ENCODE measurements at places on chromosomes 3 and 15.
A peak's percentile ranks its signal among the peaks of the same experiment; 100 is the strongest.

- no peak for DNase-seq
These were observed 4.3 kb downstream of the HRG start for GRCh38 chr3:186670155-186670554.

- peak; percentile 13 for DNase-seq
These were observed 108.1 kb downstream of the TPRA1 start for GRCh38 chr3:127482216-127483004.

GRCh38 chr3:149152420-149152819, 23.0 kb downstream of the HPS3 start:
- DNase-seq = no peak

DNA sequence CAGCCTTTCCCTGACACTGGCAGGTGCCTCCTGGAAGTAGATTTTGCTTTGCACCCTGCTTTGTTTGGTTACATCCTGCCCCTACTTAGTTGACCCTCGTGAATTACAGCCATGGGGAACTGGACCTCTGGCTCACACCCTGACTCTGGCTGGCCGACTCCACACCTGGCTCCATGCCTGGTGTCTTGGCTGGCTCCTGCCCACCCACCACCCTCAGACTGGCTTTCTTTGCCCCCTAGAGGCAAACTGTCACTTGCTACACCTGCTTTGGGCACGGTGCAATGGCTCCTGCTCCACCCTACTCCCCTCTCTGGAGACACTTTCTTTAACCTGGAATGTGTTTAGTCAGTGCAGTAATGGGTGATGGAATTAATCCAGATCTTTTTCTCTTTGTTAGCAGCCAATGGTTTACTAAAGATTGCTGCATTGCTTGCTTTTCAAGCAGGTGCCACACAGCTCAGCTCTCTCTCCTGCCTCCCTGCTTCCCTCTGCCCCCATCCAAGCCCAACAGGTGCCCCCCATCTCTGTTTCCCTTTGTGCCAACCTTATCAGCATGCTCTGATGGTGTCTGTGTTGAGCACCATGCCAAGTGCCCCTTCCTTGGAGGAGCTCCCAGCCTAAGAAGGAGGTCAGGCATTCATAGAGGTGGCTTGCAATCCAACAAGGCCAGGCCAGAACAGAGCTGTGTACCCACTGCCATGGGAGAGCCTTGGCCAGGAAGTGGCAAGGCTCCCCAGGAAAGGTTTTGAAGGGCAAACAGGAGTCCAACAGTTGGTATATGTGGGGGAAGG, 38.4 kb downstream of the RASGRF1 start:
- DNase-seq = no peak

DNA sequence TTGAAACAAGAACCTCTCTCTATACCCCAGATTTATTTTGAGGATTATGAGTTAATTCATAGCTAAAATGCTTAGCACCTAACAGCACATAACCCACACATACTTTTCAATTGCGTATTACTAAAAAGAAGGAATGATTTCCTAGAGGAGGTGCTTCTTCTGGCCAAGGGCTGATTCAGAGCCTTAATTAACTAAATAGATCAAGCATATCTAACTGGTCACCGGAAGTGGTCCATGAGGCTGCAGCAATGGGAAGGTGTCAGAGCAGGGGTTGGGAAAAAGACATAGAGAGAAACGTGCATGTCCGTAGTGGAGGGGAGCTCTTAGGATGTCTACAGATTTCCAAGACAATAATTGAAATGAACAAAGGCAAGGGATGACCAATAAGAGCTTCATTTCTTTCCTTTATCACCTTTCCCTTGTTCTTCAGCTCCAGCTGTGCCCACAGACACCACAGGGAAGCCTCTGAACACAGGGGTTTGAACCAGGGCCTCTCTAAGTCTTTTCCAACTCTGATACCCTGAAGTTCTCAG, 467 bp downstream of the HGD start:
- no peak for DNase-seq

- DNase-seq = no peak
These were observed 28.1 kb upstream of the PROK2 start for GRCh38 chr3:71813073-71813472.

DNA sequence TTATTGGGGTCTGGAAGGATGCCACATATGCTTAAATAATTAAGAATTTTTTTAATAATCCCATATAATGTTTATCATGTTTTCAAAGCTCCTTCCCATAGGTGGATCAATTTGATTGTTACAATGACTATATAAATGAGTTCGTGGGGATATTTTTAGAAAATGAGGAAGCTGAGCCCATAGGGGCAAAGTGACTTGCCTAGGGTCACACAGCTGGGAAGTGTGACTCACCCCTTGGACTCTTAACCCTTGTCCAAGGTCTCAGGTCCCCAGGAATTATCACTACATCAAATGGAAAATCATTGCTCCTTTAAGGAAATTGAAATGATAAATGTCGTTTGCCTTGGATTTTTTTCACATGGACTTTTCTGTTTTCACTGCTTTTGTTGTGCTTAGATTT, 161.2 kb upstream of the RGMA start:
- no peak for DNase-seq

DNA sequence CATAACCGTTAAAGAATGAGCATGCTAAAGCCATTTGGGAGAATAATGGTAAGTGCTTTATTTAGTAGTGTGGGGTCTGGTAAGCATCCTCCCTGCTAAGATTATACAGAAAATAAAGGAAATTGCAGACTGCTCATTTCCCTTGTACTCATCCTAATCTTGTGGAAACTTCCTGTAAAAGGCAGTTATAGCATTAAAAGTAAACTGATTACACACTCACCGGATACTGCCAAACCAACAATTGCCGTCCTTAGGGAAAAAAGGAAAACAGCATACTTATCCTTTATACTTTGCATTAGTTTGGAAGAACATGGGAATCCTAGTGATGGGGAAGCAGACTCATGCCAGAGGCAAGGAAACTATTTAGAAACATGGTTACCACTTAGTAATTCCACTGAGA, 5.3 kb upstream of the SPRED1 start:
- no peak for DNase-seq

GRCh38 chr3:22372292-22373062, 621.5 kb upstream of the ZNF385D start:
- DNase-seq = no peak

DNA sequence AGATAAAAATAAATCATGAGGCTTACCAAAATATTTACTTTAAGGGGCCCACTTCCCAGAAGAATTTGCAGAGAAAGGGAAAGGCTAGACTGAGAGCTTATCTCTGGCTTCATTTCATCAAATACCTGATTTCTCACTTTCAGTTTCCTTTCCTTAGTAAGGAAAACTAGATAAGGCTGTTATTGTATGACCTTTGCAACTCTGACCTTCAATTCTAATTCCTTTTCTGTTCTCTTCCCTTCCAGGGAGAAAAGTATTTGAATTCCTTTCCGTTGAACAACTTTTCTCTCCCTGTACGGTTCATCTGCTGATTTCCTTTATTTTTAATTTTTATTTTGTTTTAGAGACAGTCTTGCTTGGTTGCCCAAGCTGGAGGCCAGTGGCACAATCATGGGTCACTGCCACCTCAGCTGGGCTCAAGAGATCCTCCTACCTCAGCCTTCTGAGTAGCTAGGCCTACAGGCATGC, 7.1 kb upstream of the PXK start:
- DNase-seq = no peak

DNA sequence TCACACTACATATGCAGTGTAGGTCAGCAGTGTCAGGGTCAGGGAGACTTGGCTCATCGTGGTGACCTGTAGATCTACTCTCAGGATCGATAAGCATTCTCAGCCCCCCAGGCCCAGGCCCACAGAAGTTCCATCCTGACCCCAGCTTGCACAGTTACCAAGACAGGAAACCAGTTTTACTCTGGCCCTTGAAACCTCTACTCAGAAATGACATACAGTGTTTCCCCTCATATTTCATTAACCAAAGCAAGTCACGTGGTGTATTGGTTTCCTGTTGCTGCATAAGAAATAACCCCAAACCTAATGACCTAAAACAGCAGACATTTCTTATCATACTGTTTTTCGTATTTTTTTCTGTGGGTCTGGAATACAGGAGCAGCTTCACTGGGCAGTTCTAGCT, 242.2 kb downstream of the SLCO3A1 start:
- DNase-seq = no peak

- DNase-seq = no peak
These were observed 81.8 kb downstream of the USP13 start for GRCh38 chr3:179734497-179735281.

- DNase-seq = no peak
These were observed 92.6 kb upstream of the ALDH1A3 start for GRCh38 chr15:100786901-100787566.

GRCh38 chr3:184371570-184372018, 6.4 kb downstream of the THPO start:
- DNase-seq = no peak

DNA sequence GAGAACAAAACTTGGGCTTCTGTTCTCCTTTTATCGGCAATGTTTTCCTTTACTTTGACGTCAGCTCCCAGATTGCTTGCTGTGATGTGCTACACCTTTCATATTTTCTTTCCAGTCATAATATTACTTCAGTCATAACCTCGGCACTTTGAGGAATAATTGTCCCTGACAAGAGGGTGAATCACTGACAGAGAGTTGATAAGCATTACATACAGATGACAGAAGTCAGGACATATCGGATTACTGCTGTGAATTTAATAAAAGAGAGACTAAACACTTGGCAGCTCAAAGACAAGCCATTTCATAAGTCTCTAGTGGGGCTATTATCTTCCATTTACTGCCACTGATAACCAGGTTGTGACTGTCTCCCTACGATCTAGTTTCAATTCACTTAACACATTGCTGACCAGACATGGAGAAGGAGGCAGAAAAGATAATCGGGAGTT, 362.1 kb upstream of the ARRDC4 start:
- DNase-seq = no peak

DNA sequence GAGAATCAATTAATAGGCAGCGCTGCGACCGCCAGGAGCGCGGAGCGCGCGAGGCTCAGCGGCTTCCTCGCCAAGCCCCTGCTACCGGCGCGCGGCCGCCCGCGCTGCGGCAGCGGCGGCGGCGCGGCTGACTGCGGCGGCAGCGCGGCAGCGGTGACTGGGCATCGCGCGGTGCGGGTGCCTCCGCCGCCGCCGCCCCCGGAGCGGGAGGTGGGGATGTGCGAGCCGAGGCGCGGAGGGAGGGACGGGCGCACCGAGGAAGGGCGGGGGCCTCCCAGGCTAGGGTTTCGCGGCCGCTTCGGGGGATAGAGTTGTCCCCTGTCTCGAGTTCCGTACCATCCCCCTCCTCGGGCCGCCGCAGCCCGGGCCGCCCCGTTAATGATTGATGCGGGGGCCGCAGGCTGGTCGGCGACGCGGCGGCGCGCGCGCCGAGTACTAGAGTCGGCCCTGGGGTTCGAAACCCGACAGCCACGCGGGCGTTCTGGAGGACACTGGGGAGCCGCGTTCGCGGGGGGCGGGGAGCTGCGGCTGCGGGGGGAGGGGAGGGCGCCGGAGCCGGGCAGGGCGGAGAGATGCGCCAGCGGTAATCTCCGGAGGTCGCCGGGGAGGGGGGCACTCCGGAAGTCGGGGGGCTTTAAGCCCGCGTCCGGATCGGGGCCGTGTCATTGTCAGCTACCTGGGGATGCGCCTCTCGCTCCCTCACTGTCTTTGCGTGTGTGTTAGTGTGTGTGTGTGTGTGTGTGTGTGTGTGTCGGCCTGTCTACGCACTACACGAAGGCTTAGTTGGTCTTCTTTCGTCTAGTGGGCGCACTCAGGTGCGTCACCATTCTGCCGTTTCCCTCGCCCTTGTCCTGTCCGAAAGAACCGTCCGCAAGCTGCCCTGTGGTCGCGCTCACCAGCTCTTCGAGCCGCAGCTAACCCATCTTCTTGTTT, at the start of gene PAQR9:
TSS of gene PAQR9 (minus strand) at position 159 of the 933 bp plus-strand sequence. CDS start 338 bp downstream, outside the sequence.
- DNase-seq = no peak

DNA sequence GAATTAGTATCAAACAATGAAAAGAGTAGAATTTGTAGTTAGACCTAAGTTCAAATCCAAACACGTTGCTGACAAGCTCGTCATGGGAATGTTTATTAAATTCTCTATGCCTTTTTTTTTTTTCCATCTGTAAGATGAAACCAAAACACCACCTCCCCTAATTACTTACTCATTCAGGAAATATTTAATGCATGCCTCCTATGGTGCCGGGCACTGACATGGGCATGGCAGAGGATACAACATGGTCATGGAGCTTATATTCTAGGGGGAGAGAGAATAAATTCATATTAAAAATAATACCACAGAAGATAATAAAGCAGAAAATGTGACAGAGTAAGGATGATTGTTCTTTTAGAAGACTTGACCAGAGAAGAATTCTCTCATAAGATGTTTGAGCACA, 215.8 kb downstream of the RYR3 start:
- DNase-seq = no peak

- DNase-seq = no peak
These were observed 50.6 kb downstream of the DRD3 start for GRCh38 chr3:114128231-114128630.

GRCh38 chr15:60616147-60616546, 137.2 kb upstream of the ICE2 start:
- no peak for DNase-seq

- no peak for DNase-seq
These were observed 16.3 kb upstream of the SLC41A3 start for GRCh38 chr3:126100269-126100633.

DNA sequence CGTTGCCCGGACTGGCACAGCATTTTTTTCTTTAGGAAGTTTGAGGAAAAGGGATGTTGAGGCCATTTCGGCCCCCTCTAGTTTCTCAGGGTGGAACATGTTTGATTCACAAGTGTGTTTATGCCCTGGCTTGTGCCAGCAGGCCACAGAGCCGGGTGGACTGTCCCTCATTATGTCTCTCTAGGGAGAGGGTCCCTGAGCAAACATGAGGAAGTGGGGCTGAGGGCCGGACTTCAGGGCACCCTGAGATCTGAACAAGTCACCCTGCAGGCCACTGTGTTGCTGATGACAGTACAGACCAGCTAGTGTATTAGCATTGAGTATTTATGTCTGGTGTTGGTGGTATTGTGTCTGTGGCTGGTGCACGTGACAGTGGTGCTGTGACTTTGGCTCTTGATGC, 34.9 kb downstream of the RNU5B-1 start:
- DNase-seq = no peak

DNA sequence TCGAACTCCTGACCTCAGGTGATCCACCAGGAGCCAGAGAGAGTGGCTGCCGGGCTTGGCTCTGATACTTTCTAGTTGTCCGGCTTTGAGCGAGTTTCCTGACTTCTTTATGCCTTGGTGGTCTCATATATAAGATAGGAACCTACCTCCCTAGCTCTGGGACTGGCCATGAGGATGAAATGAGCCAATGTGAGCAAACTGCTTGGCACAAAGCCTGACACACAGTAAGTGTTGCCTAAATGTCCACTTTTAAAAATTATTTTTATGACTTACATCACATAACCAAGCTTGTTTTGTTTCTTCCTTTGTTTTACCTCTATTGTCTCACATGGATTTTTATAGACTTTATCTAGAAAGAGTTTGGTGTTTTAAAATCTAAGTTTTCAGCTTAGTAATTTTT, 42.1 kb upstream of the CCDC174 start:
- no peak for DNase-seq

DNA sequence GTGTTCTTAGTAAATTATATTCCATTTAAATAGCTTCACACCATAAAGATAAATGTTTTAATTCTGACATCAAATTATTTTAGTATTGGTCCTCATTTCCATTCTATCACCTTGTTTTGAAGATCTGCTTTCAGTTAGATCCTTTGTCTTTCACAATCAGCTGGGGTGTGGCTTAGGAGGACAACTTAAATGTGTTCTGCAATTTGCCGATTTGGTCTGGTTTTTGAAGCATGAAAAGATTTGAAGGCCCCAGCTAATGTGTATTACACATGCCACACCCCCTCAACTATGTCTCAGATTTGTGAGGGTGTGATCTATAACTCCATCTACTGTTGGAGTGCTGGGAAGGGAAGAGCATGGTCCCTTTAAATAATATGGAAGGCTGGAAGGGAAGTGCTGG, 516.1 kb upstream of the GOLIM4 start:
- no peak for DNase-seq
